Fibroblast of lung (primary cell): ENCODE measurements at places on chromosomes 12 and 14. TPM values are rescaled to one million over a fixed set of nuclear protein-coding genes. Genes with fewer than 3 reads are reported as not detected.

Gene LRRK2
- 10.8 and 14.0 TPM in 2 replicates for total RNA-seq

Gene ST8SIA1
- 5.9 and 23.9 TPM in 2 replicates for total RNA-seq

Gene SCN8A
- 12.8 and 27.2 TPM in 2 replicates for total RNA-seq

GRCh38 chr14:30710876-30711275 lies 88.8 kb downstream of the SCFD1 start:
- DNase-seq: peak; percentile 23

DNA sequence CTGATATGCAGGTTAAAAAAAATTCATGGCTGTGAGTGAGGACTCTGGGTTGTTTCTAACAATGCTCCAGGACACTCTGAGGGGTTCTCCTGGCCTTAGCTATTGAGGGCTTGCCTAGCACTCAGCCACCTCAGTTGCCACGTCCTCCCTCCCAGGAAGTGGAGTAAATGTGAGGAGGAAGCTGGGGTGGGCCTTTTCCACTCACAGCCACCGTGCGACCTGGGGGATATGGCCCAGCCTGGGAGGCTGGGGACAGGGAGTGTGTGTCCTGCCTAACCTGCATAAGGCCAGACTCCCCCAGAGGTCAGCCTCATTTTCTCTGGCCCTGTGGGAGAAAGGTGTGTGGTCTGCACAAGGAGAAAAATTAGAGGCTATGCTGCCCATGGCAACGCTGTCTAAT lies 83.3 kb downstream of the CRACR2A start:
- DNase-seq: no peak

DNA sequence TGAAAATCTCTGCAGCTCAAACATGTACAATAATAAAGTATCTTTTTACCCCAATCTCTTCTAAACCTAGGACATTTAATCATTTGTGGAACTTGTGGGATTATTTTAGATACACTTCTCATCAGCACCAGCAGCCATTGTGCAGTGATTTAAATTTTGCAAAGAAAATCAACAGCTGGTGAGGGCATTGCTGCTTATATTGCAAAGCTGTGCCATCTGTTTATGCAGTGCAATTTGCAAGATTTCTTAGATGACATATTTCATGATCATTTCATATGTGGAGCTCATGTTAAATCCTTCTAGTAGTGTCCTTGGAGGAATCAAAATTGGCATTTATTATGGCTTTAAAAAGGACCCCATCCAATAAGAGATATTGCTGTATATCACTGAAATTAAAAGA lies 320.7 kb downstream of the BTG1 start:
- DNase-seq: no peak

DNA sequence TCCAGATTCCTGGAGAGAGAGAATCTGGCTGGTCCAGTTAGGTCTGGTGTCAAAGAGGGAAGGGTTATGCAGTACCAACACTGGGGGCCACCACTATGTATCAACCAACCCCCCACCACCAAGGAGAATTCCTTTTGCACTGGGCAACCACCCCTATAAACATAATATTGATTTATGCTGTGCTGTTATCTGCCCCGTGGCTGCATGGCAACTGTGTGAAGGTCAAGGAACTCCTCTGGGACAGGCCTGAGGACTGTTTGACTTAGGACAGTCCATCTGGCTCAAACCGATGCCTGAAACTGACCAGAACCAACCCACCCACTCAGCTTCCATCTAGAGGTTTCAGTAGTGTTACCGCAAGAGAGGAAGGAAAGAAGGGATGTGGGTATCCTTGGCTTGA lies 20.5 kb downstream of the PLEKHH1 start:
- DNase-seq: no peak

GRCh38 chr14:73105050-73105449 lies 31.3 kb upstream of the PSEN1 start:
- no peak for DNase-seq

DNA sequence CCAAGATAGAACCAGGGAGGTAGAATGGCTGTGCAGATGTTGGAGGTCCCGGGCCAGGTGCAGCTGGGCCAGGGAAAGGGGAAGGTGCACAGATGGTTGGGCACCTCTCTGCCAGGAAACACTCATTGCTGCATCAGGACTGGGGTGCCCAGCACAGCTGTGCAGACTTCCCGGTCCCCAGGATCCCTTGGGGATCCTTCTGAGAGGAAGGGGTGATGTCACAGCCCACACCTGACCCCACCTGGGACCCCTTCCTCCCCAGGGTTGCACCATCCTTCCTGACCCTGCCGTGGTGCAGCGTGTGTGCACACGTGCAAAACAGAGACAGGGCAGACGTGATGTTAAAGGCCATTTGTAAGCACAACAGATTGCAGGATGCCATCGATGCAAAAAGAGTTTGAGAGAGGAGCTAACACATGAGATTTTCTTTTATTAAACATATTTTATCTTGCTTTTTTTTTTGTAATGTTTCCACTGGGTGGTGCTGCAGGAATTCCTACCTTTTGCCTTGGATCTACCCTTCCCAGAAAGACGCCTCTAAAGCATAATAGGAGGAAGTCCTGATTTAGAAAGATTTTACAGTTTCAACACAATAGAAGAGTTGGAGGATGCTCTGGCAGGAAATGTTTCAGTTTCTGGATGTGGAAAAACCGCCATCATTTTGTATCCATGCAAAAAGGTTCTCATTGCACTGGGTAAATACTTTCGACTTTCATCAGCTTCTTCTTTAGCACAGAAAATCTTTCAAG lies 14.8 kb downstream of the ELK3 start:
- DNase-seq: no peak

- no peak for DNase-seq
Observed at GRCh38 chr14:79972230-79972629, 239.1 kb downstream of the DIO2 start.

GRCh38 chr14:92945959-92946846 lies 23.3 kb downstream of the CHGA start:
- peak; percentile 61 for DNase-seq

DNA sequence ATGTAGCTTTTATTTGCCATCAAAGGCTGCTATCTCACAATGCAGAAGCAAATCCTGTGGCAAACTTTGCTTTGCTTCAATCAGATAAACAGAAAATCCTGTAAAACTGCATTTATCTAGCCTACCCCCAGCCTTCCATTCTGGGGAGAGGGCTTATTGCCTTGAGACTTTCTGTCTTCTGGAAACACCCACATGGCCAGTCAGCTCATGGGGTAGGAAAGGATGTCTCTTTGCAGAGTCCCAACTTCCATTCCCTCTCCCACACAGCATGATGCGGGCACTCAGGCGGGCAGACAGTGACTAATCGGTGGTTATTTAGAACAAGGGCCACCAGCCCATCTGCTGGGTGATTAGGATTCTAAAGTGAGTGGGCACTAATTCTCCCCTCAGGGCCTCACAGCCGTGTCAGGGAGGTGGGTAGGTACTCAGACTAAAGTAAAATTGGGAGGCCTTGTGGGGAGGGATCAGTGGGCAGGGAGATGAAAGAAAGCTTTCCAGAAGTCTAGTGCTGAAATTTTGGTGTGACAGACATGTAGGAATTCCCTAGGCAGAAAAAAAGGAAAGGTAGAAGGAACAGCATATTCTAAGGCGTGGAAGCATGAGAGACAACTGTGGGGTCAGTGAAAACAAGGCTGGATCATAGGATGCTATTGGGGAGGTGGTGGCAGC lies 720.5 kb downstream of the VRK1 start:
- DNase-seq: no peak
